Activated naive CD8-positive, alpha-beta T cell treated with anti-CD3 and anti-CD28 coated beads for 36 hours (primary cell): ENCODE measurements at places on chromosomes 12 and 14. TPM values are rescaled to one million over a fixed set of nuclear protein-coding genes. Genes with fewer than 3 reads are reported as not detected.

DNA sequence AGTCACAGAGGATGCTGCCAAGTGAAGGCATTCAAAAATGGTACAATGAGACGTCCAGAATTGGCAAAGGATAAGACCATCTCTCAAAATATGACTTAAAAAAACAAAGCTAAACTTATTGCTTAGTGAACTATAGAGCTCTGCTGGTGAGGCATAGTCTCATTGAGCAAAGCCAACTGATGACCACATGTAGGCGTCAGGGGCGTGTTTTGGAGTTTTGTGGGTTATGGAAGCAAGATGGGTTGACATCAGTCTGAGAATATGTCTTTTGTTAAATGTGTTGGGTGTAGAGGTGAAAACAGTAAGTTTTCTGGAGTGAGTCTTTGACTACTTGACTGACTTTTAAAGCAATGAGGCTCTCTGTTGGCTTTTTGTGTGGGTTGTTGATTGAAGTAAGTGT, 47.2 kb downstream of the ATL1 start:
- peak; percentile 44 for DNase-seq
- no peaks in the 10 kb centered on the region for H3K36me3 ChIP-seq
- no peaks in the 10 kb centered on the region for H3K27me3 ChIP-seq
- H3K4me1 ChIP-seq, result peaks cover 5% of the 10 kb centered on the region
- no peak overlapping the region for H3K27ac ChIP-seq

GRCh38 chr12:1851151-1851701, 30.9 kb downstream of the LRTM2 start:
- H3K4me3 ChIP-seq, result no peak overlapping the region
- DNase-seq, result no peak
- H3K4me1 ChIP-seq, result no peaks in the 10 kb centered on the region
- peaks cover 3% of the 10 kb centered on the region for H3K27me3 ChIP-seq
- peaks cover 2% of the 10 kb centered on the region for H3K36me3 ChIP-seq

GRCh38 chr12:60123557-60123956, 527.7 kb downstream of the SLC16A7 start:
- no peaks in the 10 kb centered on the region for H3K36me3 ChIP-seq
- no peaks in the 10 kb centered on the region for H3K27me3 ChIP-seq
- DNase-seq, result no peak
- no peaks in the 10 kb centered on the region for H3K4me1 ChIP-seq
- H3K27ac ChIP-seq, result no peak overlapping the region
- H3K4me3 ChIP-seq, result no peak overlapping the region

GRCh38 chr12:56206452-56207166, 15.1 kb downstream of the RNF41 start:
- no peaks in the 10 kb centered on the region for H3K4me1 ChIP-seq
- no peak for DNase-seq
- H3K27me3 ChIP-seq, result no peaks in the 10 kb centered on the region
- peaks cover 10% of the 10 kb centered on the region for H3K36me3 ChIP-seq
- H3K27ac ChIP-seq, result no peak overlapping the region

GRCh38 chr12:129830796-129831195, 73.0 kb downstream of the TMEM132D start:
- DNase-seq, result no peak
- H3K36me3 ChIP-seq, result no peaks in the 10 kb centered on the region

GRCh38 chr12:1918884-1919236, 408 bp upstream of the CACNA2D4 start:
- no peak overlapping the region for H3K27ac ChIP-seq
- H3K27me3 ChIP-seq, result peaks cover 4% of the 10 kb centered on the region
- DNase-seq, result no peak

DNA sequence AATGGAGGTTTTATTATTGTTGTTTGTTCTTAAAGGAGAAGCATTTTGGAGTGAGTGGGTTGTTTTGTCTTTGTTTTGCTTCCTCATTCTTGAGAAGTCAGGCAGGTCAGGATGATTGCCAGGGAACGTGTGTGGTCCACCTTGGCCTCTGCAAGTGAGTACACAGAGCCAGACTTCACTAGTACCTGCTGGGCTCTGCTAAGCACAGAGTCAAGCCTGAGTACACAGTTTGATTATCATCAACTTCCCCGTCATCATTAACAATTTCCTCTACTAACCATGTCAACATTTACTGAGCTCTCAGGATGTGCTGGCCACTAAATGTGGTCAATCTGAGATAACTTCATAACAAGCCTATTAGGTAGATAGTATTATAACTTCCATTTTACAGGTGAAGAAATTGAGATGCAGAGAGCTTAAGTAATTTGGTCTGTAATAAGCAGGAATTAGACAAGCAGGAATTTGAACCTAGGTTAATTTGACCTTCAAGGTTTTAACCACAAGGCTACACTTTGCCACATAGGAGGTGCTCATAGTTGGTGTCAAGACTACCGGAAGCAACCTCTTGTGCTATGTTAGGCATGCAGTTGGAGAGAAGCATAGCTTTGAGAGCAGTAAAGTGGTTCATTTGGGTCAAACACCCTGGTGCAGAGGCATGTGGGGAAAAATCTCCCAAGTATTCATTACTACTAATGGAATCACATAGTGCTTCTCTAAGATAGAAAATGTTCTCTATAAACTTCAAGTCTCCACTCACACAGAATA, 178.3 kb downstream of the NUAK1 start:
- H3K36me3 ChIP-seq, result no peaks in the 10 kb centered on the region
- DNase-seq, result no peak
- H3K27ac ChIP-seq, result no peak overlapping the region
- peaks cover 8% of the 10 kb centered on the region for H3K27me3 ChIP-seq
- no peaks in the 10 kb centered on the region for H3K4me1 ChIP-seq
- H3K4me3 ChIP-seq, result no peak overlapping the region

GRCh38 chr14:101476258-101476915, 84.9 kb upstream of the DIO3 start:
- no peak for DNase-seq
- H3K4me1 ChIP-seq, result no peaks in the 10 kb centered on the region
- no peak overlapping the region for H3K27ac ChIP-seq
- H3K36me3 ChIP-seq, result no peaks in the 10 kb centered on the region
- peaks cover 10% of the 10 kb centered on the region for H3K27me3 ChIP-seq

GRCh38 chr14:87809261-87809660, 183.7 kb downstream of the GALC start:
- no peaks in the 10 kb centered on the region for H3K4me1 ChIP-seq
- no peaks in the 10 kb centered on the region for H3K36me3 ChIP-seq
- H3K27me3 ChIP-seq, result peaks cover 4% of the 10 kb centered on the region
- H3K4me3 ChIP-seq, result no peak overlapping the region

DNA sequence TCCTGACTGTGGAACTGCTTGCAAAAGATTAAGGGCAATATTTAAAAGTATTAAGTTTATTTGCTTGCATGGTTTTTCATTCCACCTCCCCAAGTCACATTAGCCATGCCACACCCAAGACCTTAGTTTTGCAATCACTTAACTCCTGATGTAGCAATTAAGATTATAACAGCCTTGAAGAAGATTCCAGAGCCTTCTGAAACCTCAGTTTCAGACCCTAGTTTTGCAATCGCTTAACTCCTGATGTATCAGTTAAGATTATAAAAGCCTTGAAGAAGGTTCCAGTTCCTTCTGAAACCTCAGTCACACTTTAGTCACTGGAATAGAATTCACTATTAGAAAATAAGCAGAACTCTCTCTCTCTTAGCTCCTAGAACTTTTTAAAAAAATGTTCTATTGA, 42.7 kb upstream of the DCN start:
- H3K36me3 ChIP-seq, result no peaks in the 10 kb centered on the region
- H3K27ac ChIP-seq, result no peak overlapping the region
- H3K4me3 ChIP-seq, result no peak overlapping the region
- peaks cover 14% of the 10 kb centered on the region for H3K27me3 ChIP-seq
- H3K4me1 ChIP-seq, result no peaks in the 10 kb centered on the region
- DNase-seq, result no peak

- no peak for DNase-seq
- H3K27ac ChIP-seq, result no peak overlapping the region
- H3K36me3 ChIP-seq, result no peaks in the 10 kb centered on the region
- H3K4me3 ChIP-seq, result no peak overlapping the region
- peaks cover 7% of the 10 kb centered on the region for H3K4me1 ChIP-seq
- peaks cover 59% of the 10 kb centered on the region for H3K27me3 ChIP-seq
Measured at GRCh38 chr12:48990552-48990951, 8.6 kb downstream of the DDN start.

DNA sequence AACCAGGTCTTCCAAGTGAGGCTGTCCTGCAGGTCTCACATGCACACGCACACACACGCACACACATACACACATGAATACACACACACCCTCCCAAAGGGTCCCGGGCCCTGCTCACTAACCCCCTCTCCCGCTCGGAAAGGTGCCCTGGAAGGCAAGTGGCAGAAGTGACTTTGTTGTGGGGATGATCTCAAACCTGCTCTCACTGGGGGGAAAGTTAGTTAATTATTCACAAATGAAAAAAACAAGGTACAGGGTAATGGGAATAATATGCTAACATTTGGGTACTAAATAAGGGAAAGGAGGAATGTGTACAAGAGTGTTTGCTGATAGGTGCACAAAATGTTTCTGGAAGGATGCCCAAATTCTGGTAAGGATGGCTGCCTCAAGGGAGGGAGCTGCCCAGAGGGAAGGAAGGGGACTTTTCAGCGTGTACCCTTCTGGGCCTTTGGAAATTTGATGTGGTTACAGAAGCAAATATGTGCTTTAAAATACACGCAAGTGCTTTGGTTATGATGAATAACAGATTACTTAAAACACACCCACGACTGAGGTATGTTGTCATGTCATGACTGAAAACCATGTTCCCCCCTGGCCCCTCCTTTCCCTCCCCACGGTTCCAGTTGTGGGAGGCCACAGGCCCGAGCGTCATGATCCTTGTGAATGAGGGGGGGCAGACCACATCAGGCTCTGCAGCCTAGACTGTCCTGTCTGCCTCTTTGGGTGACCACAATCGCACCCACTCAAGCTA, 43.3 kb upstream of the PLEKHG6 start:
- no peak overlapping the region for H3K4me3 ChIP-seq
- H3K36me3 ChIP-seq, result no peaks in the 10 kb centered on the region
- H3K27ac ChIP-seq, result peak overlapping the region; percentile 64
- DNase-seq, result peak; percentile 68

INHBE gene
- total RNA-seq, result 1.7 TPM

GPX2 gene
- total RNA-seq, result not detected

TAS2R14 gene
- total RNA-seq, result 0.68 TPM
